ENCODE measurements at places on chromosomes 3 and 15.

DNA sequence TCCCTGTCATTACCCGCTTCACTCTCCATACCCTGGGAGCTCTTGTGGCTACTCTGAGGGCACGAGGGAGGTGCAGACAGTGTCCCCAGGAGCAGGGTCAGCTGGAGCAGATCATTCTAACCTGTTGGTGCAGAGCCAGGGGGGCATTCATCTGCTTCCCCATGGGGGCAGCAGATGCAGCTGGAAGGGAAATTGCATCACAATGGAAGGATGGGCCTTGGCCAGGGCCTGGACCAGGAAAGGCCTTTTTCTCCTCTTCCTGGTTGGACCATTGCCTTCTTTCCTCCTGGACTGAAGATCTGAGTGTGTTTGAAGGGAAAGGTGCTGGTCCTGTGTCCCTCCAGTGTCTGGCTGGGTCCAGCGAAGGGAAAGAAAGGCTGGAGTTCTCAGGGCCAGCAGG, 55.7 kb downstream of the EPHB1 start:
- no peak for DNase-seq

DNA sequence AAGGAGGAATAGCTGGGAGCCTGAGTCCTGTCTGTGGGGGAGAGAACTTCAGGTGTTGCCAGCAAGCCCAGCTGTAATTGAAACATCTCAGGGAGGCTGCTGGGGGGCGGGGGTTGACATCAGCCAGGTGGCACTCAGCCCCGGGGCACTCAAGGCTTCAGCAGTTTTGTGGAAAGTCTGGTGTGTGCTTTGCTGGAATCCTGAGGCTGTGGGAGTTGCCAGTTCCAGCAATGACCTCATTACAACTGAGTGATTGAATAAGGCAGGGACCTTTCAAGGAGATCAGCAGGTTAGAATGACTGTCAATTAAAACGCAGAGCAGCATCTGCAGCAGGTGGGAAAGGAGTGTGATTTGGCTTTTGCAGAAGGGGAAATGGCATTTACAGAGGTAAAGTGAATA, 75.7 kb downstream of the FAM43A start:
- DNase-seq: peak; percentile 76

DNA sequence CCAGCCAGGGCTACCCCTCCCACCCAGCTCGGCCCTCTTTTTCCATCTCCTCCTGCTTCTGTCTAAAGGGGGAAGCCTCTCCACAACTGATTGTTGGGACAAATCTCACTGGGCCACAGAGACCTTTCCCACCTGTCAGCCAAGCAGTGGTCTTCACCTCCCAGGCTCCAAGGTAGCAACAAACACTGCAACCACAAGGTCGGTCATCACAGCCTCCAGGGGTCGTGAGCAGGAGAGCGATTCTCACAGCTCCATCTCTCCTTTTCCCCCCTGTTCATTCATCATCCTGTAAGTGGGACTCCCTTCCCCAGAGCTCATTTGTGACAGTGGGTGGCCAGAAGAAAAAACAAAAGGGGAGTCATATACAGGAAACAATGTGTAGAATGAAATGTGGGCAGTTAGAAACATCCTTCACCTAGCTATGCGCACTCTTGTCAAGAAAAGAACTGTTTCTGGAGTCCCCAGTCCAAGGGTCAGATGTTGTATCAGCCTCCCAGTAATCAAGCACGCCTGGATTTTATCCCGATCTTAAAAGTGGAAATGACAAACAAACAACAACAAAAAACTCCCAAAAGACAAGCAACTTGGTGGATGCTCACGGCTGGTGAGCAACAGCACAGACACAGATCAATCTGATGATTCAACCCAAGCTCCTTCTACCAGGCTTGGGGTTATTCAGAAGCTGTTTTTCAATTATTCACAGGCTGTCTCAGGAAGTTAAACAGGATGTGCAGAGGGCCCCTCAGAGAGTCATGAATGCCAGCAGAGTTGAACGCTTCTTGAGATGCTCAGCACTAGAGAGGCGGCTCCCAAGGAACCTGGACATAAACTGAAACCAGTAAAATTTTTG, 22.4 kb downstream of the LYZL4 start:
- DNase-seq: no peak

DNA sequence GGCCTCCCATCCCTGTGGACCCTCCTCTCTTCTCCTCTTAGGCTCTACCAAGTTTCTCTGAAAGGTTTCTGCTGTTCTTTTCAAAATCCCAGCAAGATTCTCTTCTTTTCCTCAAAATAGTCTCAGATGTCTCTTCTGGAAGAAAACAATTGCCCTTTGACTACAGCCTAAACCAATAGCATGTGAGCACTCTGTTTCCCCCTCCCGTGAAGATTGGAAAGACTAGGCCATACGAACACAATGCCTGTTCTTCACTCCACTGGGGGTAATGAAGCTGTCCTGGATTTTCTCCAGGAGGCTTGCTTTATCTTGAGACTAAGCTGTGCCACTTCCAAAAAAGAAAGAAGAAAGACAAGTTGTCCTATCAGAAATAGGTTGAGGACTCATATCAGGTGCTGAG, 178.7 kb upstream of the MCTP2 start:
- no peak for DNase-seq

DNA sequence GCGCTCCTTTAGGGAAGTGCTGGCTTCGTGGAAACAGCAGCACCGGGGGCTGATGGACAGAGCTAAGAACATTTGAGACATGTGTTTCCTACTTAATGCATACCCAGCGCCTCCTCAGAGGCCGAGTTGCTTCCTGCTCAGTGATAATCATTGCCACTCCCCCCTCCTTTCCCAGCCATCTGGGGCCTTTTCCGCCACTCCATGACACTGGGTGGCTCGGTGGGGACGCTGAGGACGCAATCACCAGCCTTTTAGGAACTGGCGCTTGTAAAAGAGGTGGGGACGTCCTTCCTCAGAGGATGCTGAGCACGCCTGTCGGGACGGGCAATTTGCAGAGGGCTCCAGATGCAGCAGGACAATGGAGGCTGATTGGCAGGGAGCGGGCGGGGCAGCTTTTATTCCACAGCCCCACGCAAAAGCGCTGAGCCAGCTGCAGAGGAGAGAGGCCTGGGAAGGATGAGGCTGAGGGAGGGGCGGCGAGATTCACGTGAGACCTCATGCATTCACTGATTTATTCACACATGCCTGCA, 22.2 kb upstream of the IQSEC1 start:
- no peak for DNase-seq

All from COR-L47 (cell line).